Urothelium cell line (cell line): ENCODE measurements at places on chromosomes 11 and 22.

GRCh38 chr22:42805998-42806830, 50.9 kb downstream of the ARFGAP3 start:
- no peak for DNase-seq

- DNase-seq, result no peak
Observed at GRCh38 chr11:134633276-134633675, 221.2 kb upstream of the B3GAT1 start.

DNA sequence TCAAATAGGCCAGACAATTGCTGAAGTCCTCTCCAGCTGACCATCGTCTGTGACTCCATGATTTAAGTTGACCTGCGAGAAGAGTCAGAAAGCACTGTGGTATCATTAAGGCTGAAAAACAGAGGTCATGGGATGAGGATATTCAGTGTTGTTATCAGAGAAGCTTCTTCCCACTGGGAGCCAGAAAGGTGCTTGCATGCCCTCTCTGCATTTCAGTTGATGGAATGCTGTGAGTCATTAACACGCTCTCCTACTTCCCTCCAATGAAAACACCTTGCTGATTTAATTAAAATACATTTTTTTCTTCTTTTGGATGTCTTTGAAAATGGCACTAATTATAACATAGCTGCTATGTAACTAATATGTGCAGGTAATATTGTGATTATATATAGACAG, 667.0 kb downstream of the NTM start:
- DNase-seq, result no peak

- DNase-seq, result peak; percentile 90
Observed at GRCh38 chr11:12377824-12378593, 638 bp downstream of the PARVA start.

GRCh38 chr11:85115798-85116197, 511.3 kb downstream of the DLG2 start:
- DNase-seq, result no peak

GRCh38 chr11:106442032-106442431, 364.6 kb downstream of the AASDHPPT start:
- no peak for DNase-seq

GRCh38 chr11:64742087-64742888, 1.7 kb downstream of the RASGRP2 start:
- DNase-seq, result no peak

DNA sequence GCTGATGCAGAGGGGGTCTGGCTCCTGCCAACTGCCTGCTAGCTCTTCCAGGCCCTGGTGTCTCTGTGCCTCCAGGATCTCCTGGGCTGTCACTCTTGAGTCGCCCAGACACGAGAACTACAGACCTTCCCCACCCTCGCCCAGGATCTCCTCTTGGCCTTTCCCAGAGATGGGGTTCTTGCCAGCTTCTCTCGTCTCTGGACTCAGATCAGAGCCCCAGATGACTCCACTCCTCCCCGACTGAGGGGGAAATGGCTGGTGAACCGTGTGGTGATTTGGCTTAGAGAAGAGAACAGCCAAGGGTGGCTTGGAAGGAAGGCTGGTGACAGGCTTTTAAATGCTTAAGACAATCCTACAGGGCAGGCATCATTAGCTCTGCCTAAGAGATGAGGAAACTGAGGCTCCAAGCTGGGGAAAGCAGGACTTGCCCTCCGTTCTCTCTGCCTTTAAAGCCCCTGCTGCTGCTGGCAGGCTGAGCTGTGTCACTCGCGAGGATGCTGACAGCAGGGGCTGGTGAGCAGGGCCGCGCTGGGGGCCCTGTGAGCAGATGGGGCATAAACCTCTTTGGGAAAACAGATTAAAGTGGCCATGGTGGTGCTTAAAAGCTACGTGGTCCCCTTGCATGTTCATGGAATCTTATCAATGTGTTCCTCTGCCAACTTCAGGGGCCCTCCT, 90.3 kb upstream of the THY1 start:
- no peak for DNase-seq

- no peak for DNase-seq
Observed at GRCh38 chr11:12787847-12788246, 113.6 kb downstream of the TEAD1 start.

DNA sequence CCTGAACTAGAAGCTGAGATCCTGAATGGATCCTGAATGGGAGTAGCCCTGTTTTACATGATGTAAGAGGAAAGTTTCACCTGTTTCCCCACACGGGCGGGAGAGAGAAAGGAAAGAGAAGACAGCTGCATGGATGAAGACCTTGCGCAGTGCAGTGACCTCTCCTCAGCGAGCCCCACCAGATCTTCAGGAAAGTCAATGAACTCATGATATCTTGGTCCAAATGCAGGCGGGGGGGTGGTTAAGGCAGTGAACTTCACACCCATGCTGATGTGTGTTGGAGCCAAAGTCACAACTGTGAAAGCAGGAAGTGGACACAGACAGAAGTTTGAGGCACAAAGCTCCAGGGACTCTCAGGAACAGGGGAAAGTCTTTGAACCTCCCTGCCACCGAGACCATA, 8.6 kb upstream of the FJX1 start:
- DNase-seq, result no peak

- no peak for DNase-seq
Observed at GRCh38 chr11:17066691-17067090, 10.8 kb downstream of the RPS13 start.

DNA sequence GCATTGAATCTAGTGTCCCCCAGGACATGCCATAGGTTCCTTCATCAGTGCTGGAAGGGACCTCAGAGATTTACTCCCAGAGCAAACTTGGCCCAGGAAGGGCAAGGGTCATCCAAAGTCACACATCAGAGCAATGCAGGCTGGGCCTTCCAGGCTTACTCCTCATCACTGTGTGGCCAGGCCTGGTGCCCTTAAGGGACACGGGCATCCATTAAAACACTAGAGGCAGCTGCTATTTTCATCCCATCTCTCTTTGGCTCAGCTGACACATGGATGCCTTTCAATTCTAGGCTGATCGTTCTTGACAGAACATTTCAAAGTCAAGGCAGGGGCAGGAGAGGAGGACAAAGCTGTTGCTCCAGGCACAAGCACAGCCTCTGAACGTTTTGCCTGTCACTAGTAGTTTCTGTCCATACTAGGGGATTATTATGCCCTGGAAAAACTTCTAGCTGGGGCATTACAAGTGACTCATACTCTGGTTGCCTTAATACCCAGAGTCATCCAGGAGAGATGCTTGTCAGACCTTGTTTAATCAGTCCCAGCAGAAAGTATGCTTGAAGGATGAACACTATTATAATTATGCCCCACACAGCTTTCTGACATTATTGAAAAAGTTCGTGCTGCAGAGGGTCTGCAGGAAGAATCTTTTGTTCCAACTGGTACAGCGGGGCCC, 240.3 kb downstream of the TENM4 start:
- no peak for DNase-seq

DNA sequence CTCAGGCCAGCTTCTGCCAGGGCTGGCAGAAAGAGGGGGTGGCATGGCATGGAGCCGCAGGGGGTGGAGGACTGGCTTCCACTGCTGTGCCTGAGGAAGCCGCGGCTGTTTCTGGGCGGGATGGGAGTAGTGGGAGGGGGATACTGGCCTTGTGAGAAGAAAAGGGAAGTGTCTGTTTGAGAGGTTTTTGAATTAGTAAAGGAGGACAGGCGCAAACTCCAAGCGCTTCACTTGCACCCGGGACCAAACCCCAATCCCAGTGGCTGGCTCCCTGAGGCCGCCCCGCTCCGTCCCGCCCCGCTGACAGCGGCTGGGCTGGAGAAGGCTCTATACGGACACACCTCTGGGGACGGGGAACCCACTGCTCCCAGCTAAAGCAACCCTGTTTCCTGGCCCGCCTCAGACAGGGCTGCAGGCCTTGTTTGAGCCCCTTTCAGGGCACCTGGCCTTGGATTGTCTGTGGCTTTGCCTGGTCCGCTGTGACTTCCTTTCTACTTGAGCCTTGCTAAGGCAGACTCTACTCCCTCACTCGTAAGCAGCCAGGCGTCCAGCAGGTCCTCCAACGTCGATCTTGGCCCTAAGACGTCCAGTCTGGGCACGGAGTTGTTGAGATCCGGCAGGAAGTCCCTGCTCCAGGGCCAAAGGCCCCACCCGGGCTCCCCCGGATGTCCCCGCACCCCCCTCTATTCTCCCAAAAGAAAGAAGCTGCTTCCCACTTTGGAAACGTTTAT, 2.2 kb downstream of the APOA1 start:
- DNase-seq, result no peak

GRCh38 chr11:8584082-8584481, 9.9 kb downstream of the STK33 start:
- DNase-seq, result no peak

- no peak for DNase-seq
Observed at GRCh38 chr11:61911701-61912529, 5.5 kb downstream of the RAB3IL1 start.

DNA sequence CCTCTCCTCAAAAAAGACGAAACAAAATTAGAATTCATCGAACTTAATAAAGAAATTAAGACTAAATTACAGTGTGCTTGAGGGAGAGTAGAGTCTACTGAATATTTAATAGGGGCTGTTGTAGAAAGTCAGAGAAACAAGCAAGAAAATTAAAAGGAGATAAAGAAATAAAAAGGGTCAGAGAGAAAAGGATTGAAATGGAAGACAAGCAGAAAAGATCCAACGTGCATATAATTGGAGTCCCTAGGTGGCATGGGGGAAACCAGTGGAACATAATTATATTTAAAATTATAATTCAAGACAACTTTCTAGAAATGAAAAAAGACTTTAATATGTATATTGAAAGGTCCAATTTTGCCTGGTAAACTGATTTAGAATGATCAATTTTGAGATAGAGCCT, 74.3 kb downstream of the ACER3 start:
- no peak for DNase-seq

DNA sequence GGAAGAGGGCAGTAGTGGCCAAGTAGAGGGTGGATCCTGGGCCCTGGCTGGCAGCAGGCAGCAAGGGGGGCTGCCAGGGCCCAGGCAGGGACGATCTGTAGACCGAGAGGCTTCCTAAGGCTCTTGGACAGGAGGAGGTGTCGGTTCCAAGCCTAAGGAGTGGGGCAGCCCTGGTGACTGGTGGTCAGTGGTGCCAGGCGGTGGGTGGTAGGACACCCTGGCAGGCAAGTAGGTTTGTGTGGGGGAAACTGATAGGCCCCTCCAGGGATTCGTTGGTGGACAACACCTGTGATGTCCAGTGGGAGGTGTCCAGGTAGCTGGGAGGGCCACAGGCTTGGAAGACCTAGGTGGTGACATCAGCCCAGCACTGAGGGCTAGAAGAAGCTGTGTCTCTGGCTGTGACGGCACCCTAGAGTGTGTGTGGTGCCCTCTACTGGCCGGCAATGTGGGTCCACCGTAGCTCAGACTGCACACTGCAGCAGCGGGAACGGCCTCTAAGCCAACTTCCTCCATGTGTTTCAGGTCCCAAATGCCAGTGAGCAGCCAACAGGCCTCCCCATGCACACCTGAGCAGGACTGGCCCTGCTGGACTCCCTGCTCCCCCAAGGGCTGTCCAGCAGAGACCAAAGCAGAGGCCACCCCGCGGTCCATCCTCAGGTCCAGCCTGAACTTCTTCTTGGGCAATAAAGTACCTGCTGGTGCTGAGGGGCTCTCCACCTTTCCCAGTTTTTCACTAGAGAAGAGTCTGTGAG, 9.4 kb upstream of the SAMM50 start:
- DNase-seq, result peak; percentile 77

GRCh38 chr11:7385532-7385931, 99.8 kb upstream of the OLFML1 start:
- no peak for DNase-seq

- DNase-seq, result no peak
Observed at GRCh38 chr22:17855572-17856290, 81.5 kb upstream of the BID start.

DNA sequence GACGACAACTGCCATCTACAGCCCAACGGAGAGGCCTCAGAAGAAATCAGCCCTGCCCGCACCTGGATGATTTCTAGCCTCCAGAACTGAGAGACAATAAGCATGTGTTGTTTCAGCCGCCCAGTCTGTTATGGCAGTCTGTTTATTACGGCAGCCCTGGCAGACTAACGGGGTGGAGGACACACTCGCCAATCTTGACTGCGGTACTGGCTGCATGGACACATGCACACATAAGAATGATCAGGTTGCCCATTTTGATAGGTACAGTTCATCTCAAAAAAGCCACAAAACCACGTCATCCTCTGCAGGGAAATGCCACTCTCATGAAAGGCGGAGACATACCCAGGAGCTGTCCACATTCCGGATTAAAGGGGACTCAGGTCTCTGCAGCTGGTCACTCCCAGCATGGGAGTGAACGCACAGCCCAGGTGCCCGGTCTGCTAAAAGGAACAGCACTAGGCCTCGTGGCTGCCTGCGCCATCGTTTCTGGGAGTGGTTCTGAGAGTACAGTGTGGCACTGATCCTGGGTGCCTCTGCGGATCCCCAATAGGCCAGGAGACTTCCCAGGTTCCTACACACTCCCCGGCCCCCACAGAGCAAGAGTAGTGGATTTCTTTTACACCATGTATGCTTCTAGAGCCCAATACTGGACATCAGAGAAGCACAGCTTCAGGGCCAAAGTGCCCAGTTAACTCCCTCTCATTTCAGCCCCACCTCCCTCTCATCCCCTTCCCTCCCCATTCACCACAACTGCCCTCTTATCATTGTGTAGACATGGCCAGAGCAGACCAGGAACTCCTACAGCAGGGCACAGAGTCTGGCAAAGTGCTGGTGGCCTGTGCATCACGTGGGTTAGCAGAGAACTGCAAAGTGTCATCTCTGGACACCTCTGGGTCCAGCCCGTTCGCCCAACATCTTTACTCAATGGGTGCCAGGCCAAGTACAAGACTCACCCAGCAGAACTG, 11.7 kb upstream of the COMT start:
- no peak for DNase-seq

DNA sequence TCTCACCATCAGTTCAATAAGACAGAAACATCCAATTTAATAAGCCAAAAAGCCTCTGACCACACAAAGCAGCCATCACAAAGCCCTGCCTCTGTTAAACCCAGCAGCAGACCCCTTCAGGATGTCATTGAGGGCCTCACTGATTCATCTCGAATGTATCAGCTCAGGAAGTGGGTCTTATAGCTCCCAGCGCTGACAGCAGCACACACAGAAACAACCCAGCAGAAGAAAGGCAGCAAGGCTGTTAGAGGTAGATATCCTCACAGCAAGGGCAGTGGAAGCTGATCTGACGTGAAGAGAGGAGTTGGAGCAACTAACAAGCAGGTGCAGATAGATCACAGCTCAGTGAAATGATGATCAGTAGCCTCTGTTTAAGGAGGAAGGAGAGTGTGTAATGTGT, 86.2 kb upstream of the NCAM1 start:
- no peak for DNase-seq

DNA sequence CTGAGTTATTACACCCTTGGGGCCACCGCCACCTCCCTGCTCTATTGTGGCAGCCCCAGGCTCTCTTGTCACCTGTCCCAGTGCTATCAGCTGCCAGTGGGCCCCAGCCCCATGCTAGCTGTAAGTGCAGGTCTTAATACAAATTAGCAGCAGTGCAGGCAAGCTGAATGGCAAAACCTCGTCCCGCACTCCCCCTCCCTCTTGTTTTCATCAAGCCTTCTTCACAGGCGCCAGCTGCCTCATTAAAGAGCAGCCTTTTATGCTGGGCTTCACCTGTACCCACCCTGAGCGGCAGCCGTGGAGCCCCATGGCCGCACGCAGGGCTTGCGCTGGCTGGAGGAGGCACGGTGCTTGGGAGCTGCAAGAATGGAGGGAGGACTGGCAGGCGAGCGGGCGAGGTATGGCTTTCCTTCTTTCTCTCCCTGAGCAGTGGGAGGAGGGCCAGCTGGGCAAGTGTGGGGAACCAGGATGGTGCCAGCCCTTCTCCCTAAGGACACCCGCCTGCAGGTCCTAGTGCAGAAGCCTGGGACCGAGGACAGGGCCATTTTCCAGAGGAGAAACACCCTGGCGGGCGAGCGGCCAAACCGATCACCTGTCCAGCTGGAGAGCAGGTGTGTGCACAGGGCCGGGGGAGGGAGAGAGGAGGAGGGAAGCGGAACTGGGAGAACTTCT, 70.7 kb downstream of the FLI1 start:
- DNase-seq, result no peak

GRCh38 chr22:43198936-43199335, 12.0 kb upstream of the TTLL12 start:
- DNase-seq, result peak; percentile 43
